ENCODE measurements at places on chromosomes 6 and 20. TPM values are rescaled to one million over a fixed set of nuclear protein-coding genes. Genes with fewer than 3 reads are reported as not detected.

The HLA-B gene
- 4,981 TPM for total RNA-seq

The IL20RA gene
- not detected for total RNA-seq

The SYNDIG1 gene
- total RNA-seq, result not detected

The JPH2 gene
- 0.97 TPM for total RNA-seq

The TSHZ2 gene
- total RNA-seq, result 91.0 TPM

The CBLN4 gene
- total RNA-seq, result not detected

The KIF25 gene
- not detected for total RNA-seq

The PRSS16 gene
- total RNA-seq, result 2.5 TPM

The ZSCAN16 gene
- total RNA-seq, result 3.5 TPM

The KCNK17 gene
- not detected for total RNA-seq

The MYLK2 gene
- total RNA-seq, result 0.34 TPM

The PI3 gene
- not detected for total RNA-seq

The TRIM10 gene
- total RNA-seq, result 0.70 TPM

The TAAR1 gene
- not detected for total RNA-seq

The DEFB121 gene
- total RNA-seq, result not detected

The NR2E1 gene
- total RNA-seq, result not detected

The C20orf141 gene
- total RNA-seq, result not detected

The TCF15 gene
- total RNA-seq, result 0.41 TPM

The KCNS1 gene
- 0.70 TPM for total RNA-seq

The GNMT gene
- 0.54 TPM for total RNA-seq

The XKR7 gene
- not detected for total RNA-seq

The TLDC2 gene
- not detected for total RNA-seq

The EEF1A2 gene
- 3.1 TPM for total RNA-seq

The PEX3 gene
- 50.0 TPM for total RNA-seq

The FRK gene
- 0.12 TPM for total RNA-seq

The MATN4 gene
- total RNA-seq, result 0.11 TPM

The TINAG gene
- total RNA-seq, result not detected

The GGTLC1 gene
- not detected for total RNA-seq

The TMC2 gene
- not detected for total RNA-seq

The PROKR2 gene
- total RNA-seq, result not detected

The ZNF318 gene
- 12.2 TPM for total RNA-seq

The TAF4 gene
- 16.3 TPM for total RNA-seq

The MED20 gene
- 24.2 TPM for total RNA-seq

The CPXM1 gene
- total RNA-seq, result 1.1 TPM
